ENCODE measurements at places on chromosomes 1 and 21.
A peak's percentile ranks its signal among the peaks of the same experiment; 100 is the strongest.

- no peak for DNase-seq
Measured at GRCh38 chr1:170560681-170561285, 28.8 kb downstream of the GORAB start.

DNA sequence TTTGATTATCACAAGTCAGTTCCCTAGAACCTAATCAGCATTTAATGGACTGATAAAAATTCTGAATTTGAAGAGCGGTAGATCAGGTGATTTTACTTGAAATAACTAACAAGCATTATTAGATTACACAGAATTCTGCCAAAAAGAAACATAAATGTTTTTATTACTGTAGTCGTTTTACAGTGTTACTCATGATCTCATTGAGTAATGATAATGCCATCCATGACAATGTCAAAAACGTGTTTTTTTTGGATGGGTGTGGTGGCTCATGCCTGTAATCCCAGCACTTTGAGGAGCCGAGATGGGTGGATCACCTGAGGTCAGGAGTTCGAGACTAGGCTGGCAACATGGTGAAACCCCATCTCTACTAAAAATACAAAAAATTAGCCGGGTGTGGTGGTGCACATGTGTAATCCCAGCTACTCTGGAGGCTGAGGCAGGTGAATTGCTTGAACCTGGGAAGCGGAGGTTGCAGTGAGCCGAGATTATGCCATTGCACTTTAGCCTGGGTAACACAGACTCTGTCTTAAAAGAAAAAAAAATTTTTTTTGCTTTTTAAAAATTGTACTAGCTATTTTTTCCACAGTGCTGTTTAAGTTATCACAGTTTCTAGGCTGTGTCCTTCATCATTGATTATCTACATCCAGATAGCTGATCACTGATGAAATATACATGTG, 56.6 kb downstream of the LAMC1 start:
- no peak for DNase-seq

DNA sequence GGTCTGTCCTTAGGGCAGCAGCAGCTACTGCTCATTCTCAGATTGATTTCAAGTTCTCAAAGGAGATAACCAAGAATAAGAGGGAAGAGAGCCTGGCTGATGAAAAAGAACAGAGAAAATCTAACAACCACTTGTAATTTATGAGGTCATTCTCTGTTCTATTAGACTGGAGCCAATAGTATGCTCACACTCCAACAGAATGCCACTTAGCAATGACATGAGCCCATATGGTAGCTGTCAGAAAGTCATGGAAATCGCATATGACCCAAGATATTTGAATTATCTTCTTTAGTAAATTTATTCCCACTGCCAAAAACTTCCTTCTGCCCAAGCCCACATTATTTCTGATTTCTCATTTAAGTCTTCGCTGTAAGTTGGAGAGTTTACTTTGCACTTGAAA, 53.7 kb upstream of the PLA2G4A start:
- no peak for DNase-seq

GRCh38 chr1:204894606-204895005, 23.9 kb downstream of the NFASC start:
- DNase-seq = no peak

GRCh38 chr1:158180741-158181576, at the start of gene CD1D:
Gene CD1D (plus strand): TSS chr1:158180895. CDS start chr1:158181102, 207 bp downstream.
- no peak for DNase-seq

DNA sequence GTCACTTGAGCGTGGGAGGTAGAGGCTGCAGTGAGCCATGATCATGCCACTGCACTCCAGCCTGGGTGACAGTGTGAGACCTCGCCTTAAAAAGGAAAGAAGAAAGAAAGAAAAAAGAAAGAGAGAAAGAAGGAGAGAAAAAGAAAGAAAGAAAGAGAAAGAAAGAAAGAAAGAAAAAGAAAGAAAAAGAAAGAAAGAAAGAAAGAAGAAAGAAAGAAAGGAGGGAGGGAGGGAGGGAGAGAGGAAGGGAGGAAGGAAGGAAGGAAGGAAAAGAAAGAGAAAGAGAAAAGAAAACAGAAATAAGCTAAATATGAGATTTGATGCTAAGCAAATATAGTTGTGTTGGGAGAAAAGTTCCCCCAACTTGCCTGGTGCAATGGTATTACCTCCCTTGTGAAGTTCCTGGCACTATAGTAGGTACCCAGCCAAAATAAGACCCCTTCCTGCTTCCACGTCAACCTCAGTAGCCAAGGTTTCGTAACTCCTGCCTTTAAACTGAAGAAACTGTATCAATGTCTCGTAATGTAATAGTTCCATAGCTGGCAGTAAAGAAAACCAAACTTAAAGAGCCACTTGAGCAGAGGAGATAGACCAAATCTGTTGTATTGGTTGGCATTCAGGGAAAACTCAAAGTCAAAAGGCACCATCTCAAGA, 88.1 kb upstream of the HNRNPU start:
- DNase-seq = no peak

GRCh38 chr1:6794164-6794563, 8.9 kb downstream of the CAMTA1 start:
- peak; percentile 8 for DNase-seq

DNA sequence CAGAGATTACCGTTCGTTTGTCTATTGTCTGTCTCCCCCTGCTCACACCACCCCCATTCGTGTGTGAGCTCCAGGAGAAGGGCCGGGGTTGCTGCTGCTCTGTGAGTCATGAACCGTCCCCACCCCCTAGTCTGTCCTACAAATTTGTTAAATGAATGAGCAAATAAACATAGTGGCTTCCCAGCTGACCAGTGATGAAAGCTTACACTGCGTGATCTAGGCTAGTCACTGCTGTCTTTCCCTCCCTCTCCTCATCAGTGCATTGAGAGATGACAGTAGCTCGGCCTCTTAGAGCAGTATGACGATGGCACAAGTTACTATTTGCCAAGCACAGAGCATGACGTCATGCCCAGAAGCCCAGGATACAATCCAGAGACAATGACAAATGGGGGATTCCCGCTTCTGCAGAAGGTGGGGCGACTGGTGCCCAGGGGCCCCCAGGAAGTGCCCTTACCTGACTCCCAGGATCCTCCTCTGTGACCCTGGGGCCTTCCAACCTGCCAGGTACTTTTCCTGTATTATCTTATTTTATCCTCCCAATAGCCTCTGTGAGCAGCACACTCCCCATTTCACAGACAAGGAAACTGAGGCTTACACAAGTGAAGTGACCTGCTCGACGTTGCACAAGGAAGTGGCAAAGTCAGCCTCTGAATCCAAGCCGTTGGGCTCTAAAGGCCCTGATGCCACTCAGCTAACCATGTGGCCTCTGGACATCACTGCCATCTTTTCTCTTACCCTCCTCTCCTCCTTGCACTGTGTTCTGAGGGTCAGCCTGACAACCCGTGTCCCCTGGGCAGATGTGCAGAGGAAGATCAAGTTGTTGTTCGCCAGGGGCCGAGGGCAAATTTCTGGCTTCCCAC, 8.6 kb upstream of the EPHA2 start:
- DNase-seq = peak; percentile 59

DNA sequence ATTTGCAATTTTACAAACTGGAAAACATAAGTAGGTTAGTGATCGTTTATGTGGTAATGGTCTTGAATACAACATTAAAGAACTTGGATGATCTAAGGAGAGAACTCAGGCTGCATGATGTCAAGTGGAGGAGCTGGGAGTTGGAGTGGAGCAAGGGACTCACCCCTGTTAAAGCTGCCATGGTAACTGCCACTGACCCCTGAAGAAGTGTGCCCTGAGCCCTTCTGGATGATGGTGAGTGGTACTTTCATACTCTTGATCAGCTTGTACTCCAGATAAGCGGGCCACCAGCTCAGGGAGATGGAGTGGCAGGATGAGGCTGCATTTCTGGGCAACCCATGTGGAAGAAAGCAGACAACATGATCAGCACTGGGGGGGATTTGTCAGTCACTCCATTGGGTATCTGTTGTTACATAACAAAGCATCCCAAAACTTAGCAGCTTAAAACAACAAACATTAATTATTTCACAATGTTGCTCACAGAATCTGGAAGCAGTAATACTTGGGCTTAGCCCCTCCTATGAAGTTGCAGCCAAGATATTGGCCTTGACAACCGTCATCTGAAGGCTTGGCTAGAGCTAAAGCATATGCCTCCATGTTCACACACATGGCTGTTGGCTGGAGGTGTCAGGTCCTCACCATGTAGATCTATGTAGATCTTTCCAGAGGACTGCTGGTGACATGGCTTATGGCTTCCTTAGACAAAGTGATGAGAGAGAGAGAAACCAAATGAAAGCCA, 213.8 kb downstream of the DUSP10 start:
- no peak for DNase-seq

GRCh38 chr1:200128944-200129879, 101.7 kb downstream of the NR5A2 start:
- no peak for DNase-seq

GRCh38 chr1:26848941-26849774, 13.8 kb upstream of the SFN start:
- no peak for DNase-seq

DNA sequence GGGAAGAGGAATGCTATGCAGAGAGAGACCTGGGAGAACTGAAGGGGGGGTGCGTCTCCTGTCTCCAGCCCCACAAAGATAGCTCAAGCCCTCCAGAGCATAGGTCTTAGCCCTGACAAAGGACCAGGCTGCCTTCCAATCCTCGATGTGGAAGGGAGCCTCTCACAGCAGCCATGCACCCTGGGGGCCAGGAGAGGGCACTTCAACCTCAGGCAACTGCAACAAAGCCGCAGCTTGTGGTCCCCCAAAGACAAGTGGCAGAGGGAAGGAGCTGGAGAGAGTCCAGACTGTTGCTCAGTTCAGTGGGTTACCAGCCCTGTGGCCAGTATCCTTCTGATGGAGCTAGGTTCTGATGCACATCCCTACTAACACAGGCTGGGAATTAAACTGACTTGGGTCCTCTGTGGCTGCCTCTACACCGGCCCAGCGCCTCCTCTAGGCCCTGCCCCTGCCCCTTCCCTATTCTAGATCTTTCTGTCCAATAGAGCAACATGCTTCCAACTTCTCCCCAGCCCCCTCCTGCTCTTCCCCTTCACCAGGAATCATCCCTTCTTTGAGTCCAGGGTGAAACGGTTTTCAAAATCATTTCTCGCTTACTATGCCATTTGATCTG, 100.7 kb upstream of the SPATA6 start:
- peak; percentile 62 for DNase-seq

- peak; percentile 10 for DNase-seq
Measured at GRCh38 chr1:52348704-52349300, 17.2 kb downstream of the CC2D1B start.

DNA sequence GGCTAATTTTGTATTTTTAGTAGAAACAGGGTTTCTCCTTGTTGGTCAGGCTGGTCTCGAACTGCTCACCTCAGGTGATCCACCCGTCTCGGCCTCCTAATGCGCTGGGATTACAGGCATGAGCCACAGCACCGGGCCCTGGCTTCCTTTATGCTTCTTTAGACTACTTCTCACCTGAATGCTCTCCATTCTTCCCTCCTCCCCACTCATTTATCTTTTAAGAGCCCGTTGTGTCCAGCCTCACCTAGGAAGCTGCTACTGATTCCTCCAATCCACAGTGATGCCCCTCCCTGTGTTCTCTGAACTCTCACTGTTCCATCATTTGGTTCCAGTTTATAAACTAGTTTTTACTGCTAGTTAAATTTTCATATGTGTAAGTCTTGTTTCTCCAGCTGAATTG, 44.9 kb upstream of the NR5A2 start:
- DNase-seq = no peak

All from NCI-H2029 (cell line).